A549 treated with RU486 at 1 μM for 4 hours (cell line): ENCODE measurements at places on chromosomes 7 and 10. TPM values are rescaled to one million over a fixed set of nuclear protein-coding genes. Genes with fewer than 3 reads are reported as not detected.

The GRM3 gene
- total RNA-seq: not detected in 5 replicates

The PROSER2 gene
- total RNA-seq: 31.5 to 49.4 TPM (median 44.1 TPM) in 5 replicates

The C10orf143 gene
- total RNA-seq: 0.26 to 1.2 TPM (median 0.48 TPM) in 5 replicates

The MBL2 gene
- total RNA-seq: not detected in 5 replicates

The ADAM12 gene
- total RNA-seq: 4.3 to 5.4 TPM (median 4.9 TPM) in 5 replicates

The PVRIG gene
- total RNA-seq: not detected in 5 replicates

The DDC gene
- 0.77 to 1.8 TPM (median 1.2 TPM) in 5 replicates for total RNA-seq

The C10orf71 gene
- not detected in 5 replicates for total RNA-seq

The NRCAM gene
- total RNA-seq: 51.0 to 98.3 TPM (median 91.5 TPM) in 5 replicates

The NAPEPLD gene
- 3.5 to 5.7 TPM (median 4.0 TPM) in 5 replicates for total RNA-seq

The STYXL1 gene
- 38.5 to 42.8 TPM (median 40.9 TPM) in 5 replicates for total RNA-seq

The PRPS1L1 gene
- total RNA-seq: not detected in 5 replicates

The SAMD9L gene
- total RNA-seq: 0.58 to 1.2 TPM (median 0.72 TPM) in 5 replicates

The C7orf57 gene
- total RNA-seq: 0.17 to 0.32 TPM (median 0.21 TPM) in 4 of 5 replicates, not detected in the other

The BBS9 gene
- 2.6 to 3.7 TPM (median 2.9 TPM) in 5 replicates for total RNA-seq

The TMEM139 gene
- 0.85 to 1.7 TPM (median 1.4 TPM) in 5 replicates for total RNA-seq

The HYCC1 gene
- total RNA-seq: 9.9 to 25.6 TPM (median 18.0 TPM) in 5 replicates

The IL6 gene
- 2.0 to 4.6 TPM (median 2.9 TPM) in 5 replicates for total RNA-seq

The IGFBP3 gene
- total RNA-seq: 162 to 260 TPM (median 228 TPM) in 5 replicates

The PNLIPRP3 gene
- not detected in 5 replicates for total RNA-seq

The FRA10AC1 gene
- total RNA-seq: 2.9 to 6.2 TPM (median 5.7 TPM) in 5 replicates

The OPN1SW gene
- total RNA-seq: not detected in 5 replicates

The SEMA3E gene
- 2.1 to 2.9 TPM (median 2.7 TPM) in 5 replicates for total RNA-seq

The FFAR4 gene
- 0.14 to 0.44 TPM (median 0.25 TPM) in 5 replicates for total RNA-seq

The GDF10 gene
- total RNA-seq: 0.05 to 0.12 TPM in 2 of 5 replicates, not detected in the others

The ARL4A gene
- total RNA-seq: 35.3 to 47.1 TPM (median 43.7 TPM) in 5 replicates

The TMEM130 gene
- 0.30 to 0.54 TPM (median 0.39 TPM) in 5 replicates for total RNA-seq

The HACD1 gene
- 40.3 to 62.4 TPM (median 57.9 TPM) in 5 replicates for total RNA-seq

The CPN1 gene
- total RNA-seq: 0.18 to 0.43 TPM (median 0.39 TPM) in 5 replicates

The DPCD gene
- 33.3 to 40.5 TPM (median 35.2 TPM) in 5 replicates for total RNA-seq

The EPHB6 gene
- total RNA-seq: 0.35 to 1.1 TPM (median 0.59 TPM) in 5 replicates

The AGR2 gene
- 94.2 to 178 TPM (median 155 TPM) in 5 replicates for total RNA-seq

The AGMO gene
- total RNA-seq: 0.64 to 1.2 TPM (median 0.87 TPM) in 5 replicates

The OR2A7 gene
- total RNA-seq: not detected in 5 replicates

The ORAI2 gene
- total RNA-seq: 25.6 to 39.5 TPM (median 38.0 TPM) in 5 replicates

The VWA2 gene
- total RNA-seq: not detected in 5 replicates

The GRID2IP gene
- total RNA-seq: 0.03 TPM in 1 of 5 replicates, not detected in the others

The ADIRF gene
- 0.21 TPM in 1 of 5 replicates, not detected in the others for total RNA-seq

The MUC3A gene
- total RNA-seq: 10.0 to 17.6 TPM (median 16.9 TPM) in 5 replicates

The MET gene
- total RNA-seq: 57.3 to 103 TPM (median 96.4 TPM) in 5 replicates

The EPHB4 gene
- total RNA-seq: 36.4 to 45.6 TPM (median 43.7 TPM) in 5 replicates

The OR2A42 gene
- total RNA-seq: not detected in 5 replicates

The LIPN gene
- not detected in 5 replicates for total RNA-seq
